Cardiac fibroblast (primary cell): ENCODE measurements at places on chromosomes 13 and 19.
A peak's percentile ranks its signal among the peaks of the same experiment; 100 is the strongest.

GRCh38 chr13:109913936-109914510, 127.6 kb upstream of the IRS2 start:
- DNase-seq = no peak

DNA sequence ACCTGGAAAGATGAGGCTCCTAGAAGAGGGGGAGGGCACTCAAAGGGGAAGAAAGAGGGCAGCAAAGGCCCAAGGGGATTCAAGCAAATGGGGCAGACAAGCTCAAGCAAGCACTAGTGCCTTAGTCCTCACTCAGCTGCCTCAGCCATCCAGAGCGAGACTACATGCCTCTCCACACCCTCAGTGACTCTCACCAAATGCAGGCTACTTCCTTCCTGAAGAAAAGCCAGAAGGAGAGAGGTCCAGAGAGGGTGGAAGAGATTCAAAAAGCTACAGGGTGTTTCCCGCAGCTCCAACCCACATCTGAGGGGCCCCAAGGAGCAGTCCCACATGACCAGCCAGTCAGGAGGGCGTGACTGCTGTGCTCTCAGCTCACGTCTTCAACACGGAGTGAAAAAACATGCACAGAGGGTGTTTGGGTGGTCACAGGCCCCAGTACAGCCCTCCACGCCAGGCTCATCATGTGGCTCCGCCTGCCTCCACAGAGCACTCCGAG, 40.5 kb downstream of the MIPEP start:
- no peak for DNase-seq

GRCh38 chr13:106277484-106278154, 257.8 kb downstream of the EFNB2 start:
- DNase-seq = no peak

GRCh38 chr13:92173254-92173653, 774.8 kb downstream of the GPC5 start:
- DNase-seq = no peak

GRCh38 chr19:15248106-15248505, 15.9 kb upstream of the EPHX3 start:
- DNase-seq = no peak

GRCh38 chr13:102707467-102707866, 12.6 kb upstream of the METTL21C start:
- DNase-seq = peak; percentile 68

DNA sequence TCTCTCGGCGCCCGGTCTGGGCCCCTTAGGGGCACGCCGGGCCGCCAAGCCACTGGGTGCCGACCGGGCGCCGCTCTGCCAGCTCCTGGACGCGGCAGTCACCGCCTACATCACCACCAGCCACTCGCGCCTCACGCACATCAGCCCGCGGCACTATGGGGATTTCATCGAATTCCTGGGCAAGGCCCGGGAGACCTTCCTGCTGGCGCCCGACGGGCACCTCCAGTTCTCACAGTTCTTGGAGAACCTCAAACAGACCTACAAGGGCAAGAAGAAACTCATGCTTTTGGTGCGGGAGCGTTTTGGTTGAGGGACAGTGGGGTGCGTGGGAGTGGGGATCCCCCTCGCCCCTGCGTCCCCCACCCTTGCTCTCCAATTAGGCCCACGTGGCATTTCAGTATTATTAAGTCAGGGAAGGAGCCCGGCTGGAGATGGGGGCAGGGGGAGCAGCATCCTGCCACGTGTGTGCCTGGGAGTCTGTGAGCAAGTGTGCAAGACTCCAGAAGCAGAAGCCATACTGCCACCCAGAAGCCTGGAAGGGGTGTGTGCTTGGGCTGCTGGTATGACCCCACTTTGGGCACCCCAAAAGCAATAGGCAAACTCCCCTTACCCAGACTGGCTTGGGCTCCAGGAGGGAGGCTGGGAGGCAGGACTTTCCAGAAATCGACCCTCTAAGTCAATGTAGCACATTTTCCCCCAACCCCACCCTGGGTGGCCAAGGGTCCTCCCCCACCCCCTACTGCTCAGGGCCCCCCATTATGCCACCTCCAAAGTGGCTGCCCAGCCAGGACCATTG, 35.7 kb downstream of the ZSWIM4 start:
- peak; percentile 52 for DNase-seq

DNA sequence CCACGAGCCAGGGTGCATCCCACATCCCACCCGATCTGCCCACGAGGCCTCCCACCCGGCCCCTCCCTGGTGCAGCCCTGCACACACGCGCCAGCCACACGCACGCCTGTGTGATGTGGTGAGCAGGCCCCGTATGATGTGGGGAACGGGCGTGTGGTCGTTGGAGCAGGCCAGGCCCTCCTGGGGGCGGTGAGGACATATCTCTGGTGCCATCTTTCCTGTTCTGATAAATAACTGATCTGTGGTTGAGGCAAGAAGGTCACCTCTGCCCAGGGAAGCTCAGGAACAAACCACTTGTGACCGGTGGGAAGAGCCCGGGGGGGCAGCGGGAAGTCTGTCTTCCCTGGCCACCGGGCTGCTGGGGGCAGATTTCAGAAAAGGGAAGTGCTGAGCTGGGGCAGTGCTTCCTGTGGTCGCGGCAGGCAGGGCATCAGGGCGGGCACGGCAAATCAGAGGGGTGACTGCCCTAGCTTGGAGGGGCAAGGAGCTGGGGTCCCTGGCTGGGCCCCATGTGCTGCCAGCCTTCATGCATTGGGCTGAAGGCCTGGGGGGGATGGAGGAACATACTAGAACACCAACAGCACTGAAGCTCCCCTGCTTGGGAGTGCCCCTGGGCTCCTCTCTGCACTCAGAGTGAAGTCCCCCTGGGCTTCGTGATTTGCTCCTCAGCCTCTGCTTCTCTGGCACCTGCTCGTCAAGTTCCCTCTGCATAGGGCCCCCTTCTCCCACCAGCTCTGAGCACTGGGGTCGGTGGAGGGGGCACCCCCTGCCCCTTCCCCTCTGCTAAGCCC, 35.2 kb upstream of the SLC7A10 start:
- no peak for DNase-seq

DNA sequence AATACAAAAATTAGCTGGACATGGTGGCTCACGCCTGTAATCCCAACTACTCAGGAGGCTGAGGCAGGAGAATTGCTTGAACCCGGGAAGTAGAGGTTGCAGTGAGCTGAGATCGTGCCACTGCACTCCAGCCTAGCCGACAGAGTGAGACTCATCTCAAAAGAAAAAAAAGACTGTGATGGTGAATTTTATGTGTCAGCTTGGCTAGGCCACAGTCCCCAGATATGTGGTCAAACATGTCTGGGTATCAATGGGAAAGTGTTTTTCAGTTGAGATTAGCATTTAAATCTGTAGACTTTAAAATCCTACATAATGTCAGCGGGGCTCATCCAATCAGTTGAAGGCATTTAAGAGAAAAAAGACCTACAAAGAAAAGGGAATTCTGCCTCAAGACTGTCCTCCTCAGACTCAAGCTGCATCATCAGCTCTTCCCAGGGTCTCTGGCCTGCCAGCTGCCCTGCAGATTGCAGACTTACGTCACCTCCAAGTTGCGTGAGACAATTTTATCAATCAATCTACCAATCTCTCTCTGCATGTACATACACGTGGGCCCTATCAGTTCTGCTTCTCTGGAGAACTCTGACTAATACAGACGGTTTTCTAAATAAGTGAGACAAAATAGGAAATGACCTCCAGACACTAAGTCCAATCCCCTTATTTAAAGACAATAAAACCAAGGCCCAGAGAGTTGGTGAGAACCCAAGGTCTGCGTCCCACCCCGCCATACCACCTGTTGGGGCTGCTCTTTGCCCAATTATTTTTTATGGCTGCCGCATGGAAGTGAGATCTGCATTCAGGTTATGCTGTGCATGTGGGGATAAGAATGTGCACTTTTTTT, 99.2 kb downstream of the ABCC4 start:
- peak; percentile 52 for DNase-seq

DNA sequence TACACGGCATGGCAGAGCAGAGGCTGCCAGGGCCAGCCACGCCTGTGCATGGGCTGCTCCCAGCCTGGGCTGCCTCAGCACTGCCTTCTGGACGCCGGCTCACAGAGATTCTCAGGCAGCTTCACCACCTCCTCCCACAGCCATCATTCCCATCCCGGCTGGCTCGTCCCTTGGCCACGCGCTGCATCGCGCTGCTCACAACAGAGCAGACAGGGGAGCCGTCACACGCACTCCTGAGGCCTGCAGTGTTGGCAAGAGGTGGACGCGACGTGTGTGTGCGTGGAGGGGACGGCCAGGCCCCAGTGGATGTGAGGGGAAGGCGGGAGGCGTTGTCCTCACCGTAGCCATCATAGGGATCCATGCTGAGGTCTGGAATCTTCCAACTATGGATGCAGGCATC, 7.6 kb upstream of the PRKD2 start:
- no peak for DNase-seq

DNA sequence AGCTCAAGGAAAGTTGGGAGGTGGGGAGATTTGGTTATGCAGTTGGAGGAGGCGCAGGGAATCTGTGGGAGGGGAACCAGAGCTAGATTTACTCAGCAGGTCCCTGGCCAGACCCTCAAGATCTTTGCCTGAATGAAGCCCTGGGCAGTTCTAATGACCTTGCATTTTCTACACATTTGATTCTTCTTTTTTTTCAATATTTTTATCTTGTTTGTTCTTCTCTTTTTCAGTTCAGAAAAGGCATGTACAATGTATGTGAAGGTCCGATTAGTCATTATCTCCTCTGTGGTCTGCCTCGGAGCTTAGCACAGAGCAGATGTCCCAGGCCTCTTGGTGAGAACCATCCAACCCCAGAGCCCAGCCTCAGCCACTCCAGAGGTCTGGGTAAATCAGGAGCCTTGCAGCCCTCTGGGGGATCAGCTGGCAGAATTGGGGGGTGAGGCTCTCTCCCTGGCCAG, 24.2 kb downstream of the SERP2 start:
- DNase-seq = peak; percentile 31

DNA sequence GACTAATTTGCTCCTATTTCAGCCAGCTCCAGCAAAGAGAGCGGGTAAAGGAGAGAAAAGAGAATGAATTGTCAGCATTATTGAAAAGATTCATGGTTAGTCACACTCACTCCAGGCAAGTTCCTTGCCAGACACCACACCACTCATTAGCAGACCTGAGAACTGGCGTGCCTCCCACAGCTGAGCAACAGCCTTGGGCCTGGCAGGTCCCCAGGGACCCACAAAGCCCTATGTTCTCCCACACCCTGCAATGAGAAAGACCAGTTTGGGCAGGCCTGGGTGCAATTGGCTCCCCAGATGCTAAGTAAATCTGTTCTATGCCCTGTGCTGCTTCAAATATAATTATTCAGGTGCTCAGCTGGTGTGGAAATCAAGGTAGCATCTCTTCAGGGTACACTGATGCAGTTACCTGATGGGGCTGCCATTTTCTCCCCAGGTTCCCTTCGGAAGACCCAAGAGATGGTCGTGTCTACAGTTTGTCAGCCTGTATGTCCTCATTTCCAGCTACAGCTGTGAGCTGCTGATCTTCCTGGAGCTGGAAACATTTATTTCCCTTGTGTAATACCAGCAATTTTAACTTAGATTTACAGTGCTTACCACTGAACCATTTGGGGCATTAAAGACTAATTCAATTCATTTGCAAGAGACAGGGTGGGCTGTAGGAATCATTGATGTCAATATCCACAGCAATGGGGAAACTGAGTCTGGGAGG, 405.0 kb downstream of the COG6 start:
- DNase-seq = peak; percentile 86

GRCh38 chr13:87537951-87538350, 133.2 kb upstream of the SLITRK5 start:
- DNase-seq = no peak

- DNase-seq = peak; percentile 55
These were observed 404.7 kb downstream of the IRS2 start for GRCh38 chr13:109381546-109382180.

GRCh38 chr19:49391581-49392399, 3.7 kb downstream of the KASH5 start:
- peak; percentile 79 for DNase-seq

GRCh38 chr19:20247016-20247683, 80.1 kb downstream of the ZNF486 start:
- DNase-seq = peak; percentile 3

DNA sequence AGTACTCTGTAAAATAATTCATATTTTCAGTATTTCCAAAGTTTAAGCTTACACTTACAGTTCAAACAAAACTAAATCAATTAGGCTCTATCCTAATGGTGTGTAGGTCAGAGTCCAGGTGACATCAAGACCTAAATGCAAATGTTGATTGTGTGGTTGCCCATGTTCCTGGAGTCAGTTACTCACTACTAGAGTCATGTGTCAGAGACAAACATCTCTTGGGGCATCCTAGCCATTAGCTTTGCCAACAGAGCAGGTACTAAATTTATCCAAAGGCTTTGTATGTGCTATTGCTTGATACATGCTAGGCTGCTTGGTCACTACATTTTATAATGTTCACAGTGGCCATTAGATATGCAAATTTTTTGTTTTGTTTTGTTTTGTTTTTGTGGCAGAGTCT, 11.7 kb downstream of the SPRY2 start:
- DNase-seq = no peak

- no peak for DNase-seq
These were observed 695 bp upstream of the PRR36 start for GRCh38 chr19:7874897-7875273.

DNA sequence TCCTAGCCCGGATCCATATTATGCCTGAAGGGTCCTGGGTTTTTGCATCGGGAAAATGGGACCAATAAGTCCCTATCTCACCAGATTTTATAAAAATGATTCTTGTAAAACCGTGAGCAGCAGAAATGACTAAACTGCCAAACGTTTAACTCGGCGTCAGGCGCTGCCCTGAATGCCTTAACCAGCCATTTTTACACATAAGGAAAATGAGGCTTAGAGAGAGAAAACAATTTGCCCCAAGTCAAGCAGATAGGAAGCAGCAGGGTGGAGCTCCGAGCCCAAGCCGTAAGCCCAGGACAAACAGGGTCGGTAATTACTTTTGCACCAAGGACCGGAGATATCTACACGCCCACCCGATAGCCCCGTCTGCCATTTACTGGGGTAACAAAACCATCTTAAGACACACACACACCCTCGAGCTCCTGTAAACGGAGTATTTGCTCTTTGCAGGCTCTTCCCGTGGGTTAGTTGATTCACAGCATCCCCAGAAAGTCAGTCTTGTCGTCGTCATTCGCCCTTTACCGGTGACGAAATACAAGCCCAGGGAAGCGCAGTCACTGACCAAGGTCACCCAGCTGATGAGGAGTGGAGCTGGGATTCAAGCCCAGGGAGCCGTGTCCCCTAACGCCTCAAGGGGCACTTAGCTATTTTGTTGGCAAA, 16.0 kb upstream of the MRI1 start:
- peak; percentile 55 for DNase-seq
